Uterus (tissue), 4 donors: ENCODE measurements at places on chromosomes 16 and 17. TPM values are rescaled to one million over a fixed set of nuclear protein-coding genes. Genes with fewer than 3 reads are reported as not detected.
A peak's percentile ranks its signal among the peaks of the same experiment; 100 is the strongest.

The PYDC1 gene
- not detected for total RNA-seq

- DNase-seq, result no peak
Measured at GRCh38 chr17:1039123-1039507, 42.2 kb downstream of the TIMM22 start.

- DNase-seq, result peak; percentile 49
Measured at GRCh38 chr17:1275962-1276736, 3.3 kb upstream of the TRARG1 start.

The RAB37 gene
- under 0.01 TPM for total RNA-seq

The TMEM238L gene
- total RNA-seq, result not detected

- DNase-seq, result no peak
Measured at GRCh38 chr17:78234261-78234865, 2.9 kb downstream of the TMEM235 start.

DNA sequence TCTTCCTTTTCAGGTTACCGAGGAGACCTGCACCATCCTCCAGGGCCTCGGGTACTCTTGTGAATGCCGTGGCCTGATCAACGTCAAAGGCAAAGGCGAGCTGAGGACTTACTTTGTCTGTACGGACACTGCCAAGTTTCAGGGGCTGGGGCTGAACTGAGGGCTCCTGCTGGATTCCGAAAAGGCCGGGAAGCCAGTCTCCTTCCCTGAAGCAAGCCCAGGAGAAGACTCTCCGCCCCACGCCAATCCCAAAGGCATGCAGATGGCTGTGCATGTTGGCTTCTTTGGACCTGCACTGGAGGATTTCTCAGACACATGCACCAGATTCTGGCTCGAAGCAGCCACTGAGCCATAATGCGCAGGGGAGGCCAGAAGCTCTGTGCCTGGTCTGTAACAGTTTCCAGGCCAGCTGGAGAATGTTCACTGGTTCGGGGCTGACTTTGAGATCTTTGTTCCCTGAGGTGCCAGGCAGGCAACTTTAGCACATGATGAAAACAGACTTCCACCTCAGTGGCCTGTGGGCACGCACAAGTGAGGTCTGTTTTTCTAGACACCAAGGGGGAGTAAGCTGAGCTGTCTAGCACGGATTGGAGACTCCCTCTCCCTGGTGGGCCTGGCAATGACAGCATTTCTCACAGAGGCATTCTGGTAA lies 49.1 kb downstream of the ADCY7 start:
- peak; percentile 16 for DNase-seq

- DNase-seq, result no peak
Measured at GRCh38 chr17:75130632-75131277, 787 bp downstream of the NT5C start.

DNA sequence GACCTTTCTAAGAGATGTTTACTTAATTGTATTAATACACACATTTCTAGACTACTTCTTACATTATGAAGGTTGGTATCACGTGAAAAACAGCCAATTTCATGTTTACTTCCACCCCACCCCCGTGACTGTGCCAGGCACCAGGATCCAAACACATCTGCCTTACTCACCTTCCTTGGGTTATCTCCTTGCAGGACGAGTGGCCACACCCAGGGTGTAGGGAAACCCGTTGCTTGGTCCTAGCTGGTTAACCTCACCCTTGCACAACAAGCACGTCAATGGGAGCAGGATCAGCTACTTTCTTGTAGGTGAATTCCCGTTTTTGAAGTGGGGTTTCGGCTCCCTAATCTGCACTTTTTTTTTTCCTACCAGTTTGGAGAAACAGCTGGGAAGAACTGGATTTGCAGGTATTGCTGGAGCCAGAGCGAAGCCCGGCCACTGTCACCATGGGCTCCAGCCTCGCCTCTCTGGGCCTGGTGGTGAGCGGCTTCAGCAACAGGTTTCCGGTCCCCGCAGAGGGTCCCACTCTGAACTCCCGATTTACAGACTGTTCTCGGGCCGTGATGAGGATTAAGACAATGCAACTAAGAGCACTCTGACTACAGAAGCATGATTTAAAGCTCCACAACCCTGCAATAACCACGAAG lies 2.1 kb upstream of the UBB start:
- DNase-seq, result no peak

- no peak for DNase-seq
Measured at GRCh38 chr17:60573236-60574051, 26.5 kb upstream of the PPM1D start.

The TMEM256 gene
- total RNA-seq, result 26.0 TPM

GRCh38 chr17:1244606-1245012 lies 25.6 kb upstream of the BHLHA9 start:
- DNase-seq, result no peak

- no peak for DNase-seq
Measured at GRCh38 chr16:28984619-28985135, at the start of gene LAT. Gene LAT (plus strand): TSS chr16:28985052. CDS start chr16:28985418, 366 bp downstream.

DNA sequence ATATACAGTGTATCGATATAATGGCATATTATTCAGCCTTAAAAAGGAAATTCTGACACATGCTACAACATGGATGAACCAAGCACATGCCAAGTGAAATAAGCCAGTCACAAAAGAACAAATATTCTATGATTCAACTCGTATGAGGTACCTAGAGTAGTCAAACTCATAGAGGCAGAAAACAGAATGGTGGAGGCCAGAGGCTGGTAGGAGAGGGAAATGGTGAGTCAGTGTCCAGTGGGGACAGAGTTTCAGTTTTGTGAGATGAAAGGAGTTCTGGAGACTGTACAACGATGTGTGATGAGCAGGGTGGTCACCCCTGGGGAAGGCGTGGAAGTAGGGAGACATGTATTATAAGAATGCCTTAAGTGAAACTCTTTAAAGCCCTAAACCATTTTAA lies 39.9 kb downstream of the RNF157 start:
- DNase-seq, result no peak

GRCh38 chr16:71781741-71782140 lies 26.9 kb downstream of the AP1G1 start:
- no peak for DNase-seq

GRCh38 chr17:49692751-49693150 lies 14.9 kb upstream of the SPOP start:
- no peak for DNase-seq

DNA sequence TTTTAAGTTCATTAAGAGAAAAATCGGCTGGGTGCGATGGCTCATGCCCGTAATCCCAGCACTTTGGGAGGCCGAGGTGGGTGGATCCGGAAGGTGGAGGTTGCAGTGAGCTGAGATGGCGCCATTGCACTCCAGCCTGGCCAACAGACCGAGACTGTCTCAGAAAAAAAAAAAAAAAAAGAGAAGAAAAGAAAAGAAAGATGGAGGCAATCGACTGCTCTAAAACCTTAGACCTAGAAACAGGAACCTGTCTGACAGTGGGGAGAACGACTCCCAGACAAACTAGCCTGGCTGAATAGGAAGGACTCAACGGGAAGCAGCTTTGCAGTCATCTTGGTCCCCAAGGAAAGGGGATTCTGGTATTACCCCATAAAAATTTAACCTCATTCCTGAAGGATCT lies 13.7 kb downstream of the MRC2 start:
- no peak for DNase-seq

- DNase-seq, result no peak
Measured at GRCh38 chr16:19505600-19506303, 16.1 kb downstream of the GDE1 start.

The ASGR1 gene
- 0.77 TPM for total RNA-seq

- no peak for DNase-seq
Measured at GRCh38 chr17:66541461-66542128, 239.2 kb downstream of the PRKCA start.

DNA sequence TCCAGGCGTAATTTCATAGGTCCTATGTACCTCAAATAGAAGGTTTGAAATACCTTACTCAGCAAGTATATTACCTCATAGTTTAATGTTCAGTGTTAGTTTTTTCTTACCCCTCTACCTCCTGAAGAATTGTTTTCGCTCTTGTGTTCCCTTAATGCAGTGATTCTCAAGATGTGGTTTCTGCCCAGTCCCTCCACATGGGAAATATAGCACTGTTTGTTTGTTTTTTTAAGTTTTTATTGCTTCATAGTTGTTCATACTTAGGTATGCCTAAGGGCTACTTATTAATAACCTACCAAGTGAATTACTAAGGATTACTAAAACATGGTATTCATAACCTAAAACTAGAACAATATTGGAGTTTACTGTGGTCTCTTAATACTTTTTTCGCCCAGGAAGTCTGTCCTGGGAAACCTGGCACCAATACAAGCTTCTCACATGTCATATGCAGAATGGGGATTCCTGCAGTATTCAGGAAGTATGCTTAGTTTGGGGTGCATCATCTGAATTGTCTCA lies 5.0 kb downstream of the RSPRY1 start:
- DNase-seq, result no peak
